Natural killer cell (primary cell): ENCODE measurements at places on chromosomes 5 and 9. TPM values are rescaled to one million over a fixed set of nuclear protein-coding genes. Genes with fewer than 3 reads are reported as not detected.
A peak's percentile ranks its signal among the peaks of the same experiment; 100 is the strongest.

- no peaks in the 10 kb centered on the region for H3K4me1 ChIP-seq
- no peak overlapping the region for H3K27ac ChIP-seq
- no peak overlapping the region for H3K4me3 ChIP-seq
- H3K36me3 ChIP-seq, result no peaks in the 10 kb centered on the region
Observed at GRCh38 chr9:80552931-80553330, 981.2 kb downstream of the TLE4 start.

DNA sequence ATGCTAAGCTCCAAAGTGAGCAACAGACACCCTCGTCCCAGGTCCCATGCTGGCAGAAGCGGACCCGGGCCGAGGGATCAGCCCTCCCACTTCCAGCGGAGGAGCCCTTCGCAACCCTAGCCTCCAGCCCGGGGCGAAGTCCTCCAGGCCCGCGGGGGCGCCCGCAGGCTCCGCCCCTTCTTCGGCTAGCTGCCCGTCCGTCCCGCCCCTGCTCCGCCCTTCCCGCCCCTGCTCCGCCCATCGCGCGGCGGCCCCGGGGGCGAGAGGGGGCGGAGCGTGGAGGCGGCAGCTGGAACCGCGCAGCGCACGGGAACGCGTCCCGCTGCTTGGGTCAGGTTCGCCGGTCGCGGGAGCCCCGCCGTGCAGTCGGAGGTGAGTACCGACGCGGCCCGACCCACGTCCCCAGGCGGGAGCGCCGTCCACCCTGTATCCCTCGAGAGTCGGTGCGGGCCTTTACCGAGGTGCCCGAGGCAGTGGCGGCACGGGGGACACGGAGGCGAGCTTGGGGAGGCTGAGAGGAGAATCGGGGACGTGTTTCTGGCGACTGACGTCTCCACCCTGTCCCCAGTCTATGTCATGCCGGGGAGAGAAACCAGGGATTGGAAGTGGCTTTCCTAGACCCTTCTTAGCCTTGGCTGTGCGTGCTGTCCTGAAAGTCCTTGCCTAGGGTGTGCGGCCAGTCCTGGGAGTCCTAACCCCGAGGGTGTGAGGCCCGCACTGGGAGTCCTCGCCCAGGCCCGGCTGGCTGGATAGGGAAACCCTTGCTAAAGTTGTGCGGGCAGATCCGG, at the start of gene ACO1:
TSS of gene ACO1 (plus strand) at position 280 of the 788 bp plus-strand sequence. CDS start 20,864 bp downstream, outside the sequence.
- peak; percentile 93 for DNase-seq
- H3K4me1 ChIP-seq, result peaks cover 14% of the 10 kb centered on the region
- H3K36me3 ChIP-seq, result no peaks in the 10 kb centered on the region
- peak within 1 kb of the TSS; percentile 69 for H3K4me3 ChIP-seq
- H3K27me3 ChIP-seq, result peaks cover 8% of the 10 kb centered on the region

GRCh38 chr9:84636436-84636835, 33.1 kb upstream of the NTRK2 start:
- H3K27me3 ChIP-seq, result peaks cover 2% of the 10 kb centered on the region
- no peak overlapping the region for H3K27ac ChIP-seq
- H3K4me1 ChIP-seq, result no peaks in the 10 kb centered on the region
- no peak for DNase-seq
- H3K4me3 ChIP-seq, result no peak overlapping the region

DNA sequence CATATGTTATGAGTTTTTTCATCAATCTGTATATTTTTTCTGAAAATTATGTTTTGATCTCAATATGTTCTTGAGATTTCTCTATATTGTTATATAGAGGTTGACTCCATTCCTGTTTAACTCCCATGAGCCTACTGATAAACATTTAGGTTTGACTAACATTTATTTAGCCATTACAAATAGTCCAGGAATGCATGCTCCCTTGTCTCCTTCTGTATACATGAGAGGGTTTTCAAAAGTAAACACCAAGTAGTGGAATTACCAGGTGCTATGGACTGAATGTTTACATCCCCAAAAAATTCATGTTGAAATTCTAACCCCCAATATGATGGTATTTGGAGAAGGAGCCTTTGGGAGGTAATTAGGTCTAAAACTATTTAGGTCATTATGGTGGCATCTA, 3.5 kb upstream of the OR5C1 start:
- no peaks in the 10 kb centered on the region for H3K4me1 ChIP-seq
- no peak overlapping the region for H3K4me3 ChIP-seq
- no peaks in the 10 kb centered on the region for H3K27me3 ChIP-seq
- DNase-seq, result no peak

DNA sequence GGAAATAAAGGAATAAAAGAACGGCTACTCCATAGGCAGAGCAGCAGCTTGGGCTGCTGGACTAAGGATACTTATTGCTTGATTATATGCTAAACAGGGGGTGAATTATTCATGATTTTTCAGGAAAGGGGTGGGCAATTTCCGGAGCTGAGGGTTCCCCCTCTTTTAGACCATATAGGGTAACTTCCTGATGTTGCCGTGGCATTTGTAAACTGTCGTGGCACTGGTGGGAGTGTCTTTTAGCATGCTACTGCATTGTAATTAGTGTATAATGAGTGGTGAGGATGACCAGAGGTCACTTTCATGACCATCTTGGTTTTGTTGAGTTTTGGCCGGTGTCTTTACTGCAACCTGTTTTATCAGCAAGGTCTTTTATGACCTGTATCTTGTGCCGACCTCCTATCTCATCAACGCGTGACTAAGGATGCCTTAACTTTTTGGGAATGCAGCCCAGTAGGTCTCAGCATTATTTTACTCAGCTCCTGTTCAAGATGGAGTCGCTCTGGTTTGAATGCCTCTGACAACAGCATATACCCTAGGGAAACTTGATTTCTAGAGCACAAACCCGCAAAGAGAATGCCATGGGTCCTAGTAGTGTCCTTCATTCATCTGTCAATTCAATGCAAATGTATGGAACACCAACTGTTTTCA, 47.8 kb upstream of the PWWP2A start:
- no peak for DNase-seq
- no peaks in the 10 kb centered on the region for H3K36me3 ChIP-seq
- H3K27ac ChIP-seq, result no peak overlapping the region
- H3K4me1 ChIP-seq, result peaks cover 9% of the 10 kb centered on the region
- no peak overlapping the region for H3K4me3 ChIP-seq

DNA sequence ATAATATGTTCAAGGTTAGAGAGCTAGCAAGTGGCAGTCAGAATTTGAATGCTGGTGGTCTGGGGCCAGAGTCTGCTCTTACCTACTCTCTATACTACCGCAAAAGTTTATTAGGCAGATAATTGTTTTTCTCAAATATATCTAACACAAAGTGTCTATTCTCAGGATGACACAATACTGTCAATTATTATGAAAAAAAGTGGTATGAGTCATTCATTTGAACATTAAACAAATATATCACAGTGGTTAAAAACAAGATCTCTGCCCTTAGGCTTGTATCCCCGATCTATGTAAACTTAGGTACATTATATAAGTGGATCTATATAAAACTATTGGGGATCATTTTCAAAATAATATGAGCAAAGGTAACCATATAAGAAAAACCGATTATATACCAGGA, 354.9 kb downstream of the CETN3 start:
- DNase-seq, result no peak
- no peak overlapping the region for H3K27ac ChIP-seq
- H3K4me3 ChIP-seq, result no peak overlapping the region

DNA sequence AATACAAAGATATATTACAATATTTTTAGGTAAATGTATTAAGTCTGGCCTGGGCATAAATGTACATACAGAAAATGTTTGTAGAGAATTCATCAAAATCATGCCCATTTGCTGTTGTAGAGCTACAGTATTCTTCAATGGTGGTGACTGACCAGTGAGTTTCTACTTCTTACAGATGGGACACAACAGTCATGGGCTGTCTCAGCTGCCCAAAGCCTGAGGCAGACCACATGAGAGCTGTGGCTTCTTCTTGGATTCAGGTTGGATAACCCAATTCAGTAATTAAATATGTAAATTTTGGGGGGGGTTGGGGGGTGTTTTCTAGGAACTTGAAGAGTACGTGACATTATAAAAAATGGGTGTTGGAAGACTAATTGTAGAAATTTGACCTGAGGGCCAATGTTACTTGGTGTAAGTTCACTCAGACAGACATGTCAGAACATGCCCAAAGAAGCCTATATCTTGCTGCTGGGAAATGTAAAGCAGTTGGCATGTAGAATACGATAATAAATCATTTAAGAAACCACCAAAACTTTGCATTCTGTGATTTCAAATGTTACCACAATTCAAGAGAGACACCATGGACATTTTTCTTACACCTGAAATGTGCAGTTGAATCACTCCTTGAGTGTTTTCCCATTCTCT, 17.9 kb downstream of the STARD4 start:
- H3K4me1 ChIP-seq, result no peaks in the 10 kb centered on the region
- no peaks in the 10 kb centered on the region for H3K27me3 ChIP-seq
- no peak overlapping the region for H3K4me3 ChIP-seq
- no peak overlapping the region for H3K27ac ChIP-seq

DNA sequence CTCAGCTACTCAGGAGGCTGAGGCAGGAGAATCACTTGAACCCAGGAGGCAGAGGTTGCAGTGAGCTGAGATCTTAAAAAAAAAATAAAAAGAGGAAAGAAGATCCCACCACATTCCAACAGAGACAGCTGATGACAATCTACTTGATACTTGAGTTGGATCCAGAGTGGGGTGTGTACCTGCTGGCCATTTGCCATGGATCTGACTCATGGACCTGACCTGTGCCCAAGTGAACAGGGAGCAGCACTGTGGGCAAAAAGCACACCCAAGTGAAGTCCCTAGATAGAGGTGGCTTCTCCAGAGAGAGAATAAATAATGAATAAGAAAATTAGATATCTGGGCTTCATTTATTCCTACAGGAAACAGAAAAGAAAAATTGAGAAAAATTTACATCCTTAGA, 81.2 kb upstream of the MIER3 start:
- no peak overlapping the region for H3K4me3 ChIP-seq
- H3K36me3 ChIP-seq, result no peaks in the 10 kb centered on the region
- no peak for DNase-seq
- no peaks in the 10 kb centered on the region for H3K27me3 ChIP-seq

GRCh38 chr9:6000955-6001354, 14.5 kb downstream of the RANBP6 start:
- no peak for DNase-seq
- H3K27ac ChIP-seq, result no peak overlapping the region
- H3K36me3 ChIP-seq, result peaks cover 16% of the 10 kb centered on the region
- H3K27me3 ChIP-seq, result no peaks in the 10 kb centered on the region

DNA sequence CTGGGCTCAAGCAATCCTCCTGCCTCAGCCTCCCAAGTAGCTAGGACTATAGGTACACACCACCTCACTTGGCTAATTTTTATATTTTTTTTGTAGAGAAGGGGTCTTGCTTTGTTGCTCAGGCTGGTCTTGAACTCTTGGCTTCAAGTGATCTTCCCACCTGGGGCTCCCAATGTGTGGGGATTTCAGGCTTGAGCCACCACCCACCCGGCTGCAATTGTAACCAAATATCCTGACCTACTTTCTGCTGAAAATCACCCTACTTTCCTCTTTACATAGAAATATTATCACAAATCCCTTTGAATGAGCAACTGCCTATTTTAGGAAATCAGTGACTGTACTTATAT, 59.6 kb upstream of the ZNF608 start:
- no peaks in the 10 kb centered on the region for H3K4me1 ChIP-seq
- no peak overlapping the region for H3K27ac ChIP-seq
- DNase-seq, result no peak
- H3K4me3 ChIP-seq, result no peak overlapping the region

GRCh38 chr5:16572289-16573015, 44.3 kb downstream of the RETREG1 start:
- H3K27ac ChIP-seq, result no peak overlapping the region
- DNase-seq, result no peak
- H3K4me1 ChIP-seq, result no peaks in the 10 kb centered on the region
- H3K27me3 ChIP-seq, result no peaks in the 10 kb centered on the region
- no peaks in the 10 kb centered on the region for H3K36me3 ChIP-seq
- no peak overlapping the region for H3K4me3 ChIP-seq

DNA sequence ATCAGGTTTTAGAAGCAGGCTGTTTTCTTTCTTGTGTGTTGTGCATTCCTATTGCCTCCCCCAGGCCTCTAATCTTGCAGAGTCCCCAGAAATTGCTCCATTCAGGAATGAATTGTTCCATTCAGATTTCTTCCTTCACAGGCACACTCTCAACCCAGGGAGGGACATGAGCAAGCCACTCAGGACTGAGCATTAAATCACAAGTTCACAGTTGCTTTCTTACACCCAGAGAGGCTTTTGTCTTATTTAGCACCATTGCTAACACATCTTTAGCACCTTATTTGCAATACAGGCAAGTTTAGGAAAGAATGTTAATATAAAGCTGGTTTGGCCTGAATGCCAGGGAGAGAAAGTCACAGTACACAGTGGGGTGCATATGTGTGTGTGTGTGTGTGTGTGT, 221.4 kb downstream of the RAB3C start:
- H3K27ac ChIP-seq, result no peak overlapping the region
- H3K27me3 ChIP-seq, result no peaks in the 10 kb centered on the region
- no peaks in the 10 kb centered on the region for H3K4me1 ChIP-seq
- no peaks in the 10 kb centered on the region for H3K36me3 ChIP-seq
- no peak for DNase-seq
- H3K4me3 ChIP-seq, result no peak overlapping the region

DNA sequence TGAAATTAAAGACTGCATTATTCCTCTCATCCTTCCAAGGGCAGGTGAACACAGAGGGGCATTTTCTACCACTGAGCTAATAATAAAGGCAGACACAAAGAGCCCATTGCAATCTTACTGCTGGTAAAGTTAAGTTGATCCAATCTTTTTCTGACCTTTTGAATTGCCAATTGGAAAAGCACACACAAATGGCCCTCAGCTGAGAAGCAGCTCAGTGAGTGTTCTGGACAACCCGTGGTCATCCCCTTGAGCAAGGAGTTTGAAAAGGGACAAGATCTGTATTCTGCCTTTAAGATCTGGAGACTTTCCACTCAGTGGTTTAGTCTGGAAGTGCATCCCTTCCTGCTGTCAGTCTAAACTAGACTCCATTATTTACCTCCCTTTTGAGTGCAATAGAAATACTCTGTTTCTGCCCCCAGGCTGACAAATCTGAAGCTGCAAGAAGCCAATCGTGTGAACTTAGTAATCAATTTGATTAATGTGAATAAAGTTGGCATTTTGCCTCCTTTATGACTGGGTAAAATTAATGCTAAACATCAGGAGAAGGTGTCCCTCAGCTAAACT, 835.7 kb downstream of the MAT2B start:
- DNase-seq, result no peak
- H3K27me3 ChIP-seq, result no peaks in the 10 kb centered on the region
- H3K4me1 ChIP-seq, result no peaks in the 10 kb centered on the region
- no peaks in the 10 kb centered on the region for H3K36me3 ChIP-seq
- no peak overlapping the region for H3K4me3 ChIP-seq
- no peak overlapping the region for H3K27ac ChIP-seq

DNA sequence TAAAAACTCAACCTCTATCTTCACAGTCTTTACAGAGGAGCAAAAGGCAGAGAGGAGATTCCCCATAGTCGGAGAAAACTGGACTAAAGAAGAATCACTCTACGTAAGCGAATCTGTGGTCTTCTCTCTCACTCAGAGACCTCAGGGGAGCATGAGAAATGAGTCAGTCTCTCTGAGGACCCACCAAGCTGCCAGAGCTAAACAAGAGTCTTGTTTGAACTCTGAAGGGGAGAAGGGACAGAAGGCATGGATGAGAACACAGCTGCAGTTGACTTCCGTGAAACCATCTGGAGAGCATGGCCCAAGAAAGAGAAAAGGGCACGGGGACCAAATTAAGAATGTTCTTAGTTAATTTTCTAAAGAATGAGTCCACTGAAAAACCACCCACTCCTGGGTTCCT, 12.8 kb upstream of the MAN2A1 start:
- no peaks in the 10 kb centered on the region for H3K36me3 ChIP-seq
- no peaks in the 10 kb centered on the region for H3K4me1 ChIP-seq
- no peak for DNase-seq
- no peak overlapping the region for H3K27ac ChIP-seq

The TMEM215 gene
- not detected for total RNA-seq

The AQP7 gene
- not detected for total RNA-seq

The TLE1 gene
- total RNA-seq, result 58.9 TPM

The SPINK13 gene
- not detected for total RNA-seq
